ENCODE measurements at places on chromosomes 1 and 21. TPM values are rescaled to one million over a fixed set of nuclear protein-coding genes. Genes with fewer than 3 reads are reported as not detected.

- no peak for DNase-seq
These were observed 1.3 kb downstream of the PLA2G2E start for GRCh38 chr1:19922015-19922688.

DNA sequence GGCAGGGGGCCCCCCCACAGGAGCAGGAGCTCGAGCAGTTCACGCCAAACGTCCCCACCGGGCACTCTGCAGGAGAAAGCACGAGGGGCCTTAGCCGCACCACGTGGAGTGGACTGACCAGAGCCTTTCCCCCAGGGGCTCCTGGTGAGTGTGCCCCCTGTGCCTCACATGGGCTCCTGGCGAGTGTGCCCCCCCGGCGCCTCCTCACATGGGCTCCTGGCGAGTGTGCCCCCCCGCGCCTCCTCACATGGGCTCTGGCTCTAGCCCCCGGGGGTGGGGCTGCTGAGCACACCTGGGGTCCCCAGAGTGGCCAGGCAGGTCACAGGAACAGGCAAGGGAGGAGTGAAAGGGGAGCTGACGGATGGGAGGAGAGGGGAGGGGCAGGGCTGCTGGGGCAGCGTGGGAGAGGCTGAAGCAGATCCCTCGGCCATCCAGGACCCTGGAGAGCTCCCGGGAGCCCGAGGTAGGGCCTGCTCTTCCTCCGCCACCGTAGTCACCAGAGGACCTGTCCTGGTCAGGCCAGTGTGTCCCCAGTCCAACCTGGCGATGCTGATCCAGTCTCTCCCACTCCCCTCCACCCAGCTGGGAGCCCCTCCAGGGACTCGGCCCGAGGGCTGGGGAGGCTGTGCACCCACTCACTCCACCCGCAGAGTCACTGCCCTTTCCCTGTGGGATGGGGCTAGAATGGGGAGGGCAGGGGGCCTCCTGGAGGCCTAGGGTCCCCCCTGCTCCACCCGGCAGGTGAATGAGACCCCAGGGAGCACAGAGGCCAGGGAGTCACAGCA lies 47.6 kb downstream of the ARHGEF16 start:
- peak; percentile 34 for DNase-seq

DNA sequence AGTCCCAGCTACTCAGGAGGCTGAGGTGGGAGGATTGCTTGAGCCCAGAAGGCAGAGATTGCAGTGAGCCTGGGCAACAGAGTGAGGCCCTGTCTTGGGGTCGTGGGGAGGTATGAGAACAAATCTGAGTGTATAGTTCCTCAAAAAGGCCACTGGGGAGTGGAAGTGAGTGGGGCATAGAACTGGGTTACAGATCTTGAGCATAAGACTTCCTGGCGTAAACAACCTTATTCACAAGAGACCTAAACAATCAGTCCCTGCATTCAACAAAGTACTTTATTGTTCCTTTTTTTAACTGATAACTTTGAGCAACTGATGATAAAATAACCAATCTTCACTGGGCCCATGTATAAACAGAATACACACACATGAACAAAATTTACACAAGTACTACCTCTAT lies 72.7 kb upstream of the MUTYH start:
- no peak for DNase-seq

KCNJ15 gene
- 38.4 TPM for total RNA-seq

DNA sequence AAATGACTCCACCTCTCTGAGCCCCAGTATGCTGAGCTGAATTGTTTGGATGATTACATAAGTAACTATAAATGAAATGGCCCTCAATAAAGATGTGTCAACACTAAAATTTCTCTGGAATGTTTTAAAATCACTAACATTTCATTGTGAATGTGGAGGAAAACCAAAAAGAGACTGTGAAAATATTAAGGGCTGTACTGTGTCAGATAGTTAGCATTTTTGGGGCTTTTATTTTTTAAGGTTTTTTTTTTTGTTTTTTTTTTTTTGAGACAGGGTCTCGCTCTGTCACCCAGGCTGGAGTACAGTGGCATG lies 6.3 kb downstream of the MYOC start:
- DNase-seq, result no peak
